ENCODE measurements at places on chromosomes 16 and 17. TPM values are rescaled to one million over a fixed set of nuclear protein-coding genes. Genes with fewer than 3 reads are reported as not detected.

DNA sequence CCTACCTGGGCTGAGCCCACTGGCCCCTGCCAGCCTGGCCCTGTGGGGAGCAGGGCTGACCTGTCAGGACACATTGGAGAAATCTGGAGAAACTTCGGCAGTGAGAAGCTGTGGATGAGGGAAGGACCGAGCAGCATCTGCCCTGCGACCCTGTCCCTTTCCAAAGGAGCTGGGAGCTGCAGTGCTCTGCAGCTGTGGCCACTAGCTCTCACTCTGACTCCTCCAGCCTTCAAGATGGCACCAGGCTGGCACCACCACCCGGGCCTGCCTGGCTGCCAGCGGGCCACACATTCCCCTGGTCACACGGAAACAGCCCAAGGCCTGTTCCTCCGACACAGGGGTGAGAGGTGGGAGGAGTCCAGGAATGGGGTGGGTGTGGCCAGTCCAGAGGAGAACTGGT, 30.1 kb downstream of the CD300LG start:
- no peak for DNase-seq

DNA sequence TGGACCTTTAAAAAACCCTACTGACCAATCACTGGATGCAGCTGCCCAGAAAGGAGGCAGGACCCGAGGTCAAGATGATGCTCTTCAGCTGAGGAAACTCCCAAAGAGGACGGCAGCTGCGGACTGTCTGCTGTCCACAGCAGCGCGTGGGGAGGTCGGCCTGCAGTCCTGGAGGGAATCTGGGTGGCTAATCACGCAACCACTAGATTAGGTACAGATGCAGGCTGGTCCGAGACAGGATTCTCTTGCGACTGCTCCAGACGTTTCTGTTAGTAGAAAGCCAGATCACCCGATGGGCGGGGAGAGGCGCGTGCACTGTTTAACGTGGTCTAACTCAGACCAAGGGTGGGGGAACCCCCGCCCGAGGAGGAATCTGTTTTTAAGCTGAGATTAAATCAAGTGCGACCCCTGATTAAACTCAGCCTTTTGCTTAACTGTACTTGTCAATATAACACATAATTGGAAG, 8.8 kb downstream of the CTRB2 start:
- no peak for DNase-seq

GRCh38 chr16:9903-10665, 43.3 kb downstream of the POLR3K start:
- DNase-seq: no peak

- DNase-seq: peak; percentile 59
Measured at GRCh38 chr17:20066253-20066652, 57.1 kb downstream of the SPECC1 start.

DNA sequence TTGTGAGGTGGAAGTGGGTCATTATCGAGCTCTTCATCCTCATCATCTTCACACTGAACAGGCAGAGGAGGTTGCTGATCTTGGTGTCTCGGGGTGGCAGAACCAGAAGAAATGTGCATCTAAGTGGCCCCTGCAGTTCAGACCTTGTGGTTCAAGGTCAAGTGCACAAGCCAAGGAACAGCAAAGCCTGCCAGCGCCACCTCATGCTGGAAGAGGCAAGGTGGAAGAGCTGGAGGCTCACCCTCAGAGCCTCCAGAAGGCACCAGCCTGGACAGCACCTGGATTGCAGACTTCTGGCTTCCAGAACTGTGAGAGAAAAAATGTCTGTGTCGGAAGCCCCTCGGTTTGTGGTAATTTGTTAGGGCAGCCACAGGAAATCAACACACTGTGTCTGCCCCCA, 32.7 kb downstream of the IFT140 start:
- no peak for DNase-seq

DNA sequence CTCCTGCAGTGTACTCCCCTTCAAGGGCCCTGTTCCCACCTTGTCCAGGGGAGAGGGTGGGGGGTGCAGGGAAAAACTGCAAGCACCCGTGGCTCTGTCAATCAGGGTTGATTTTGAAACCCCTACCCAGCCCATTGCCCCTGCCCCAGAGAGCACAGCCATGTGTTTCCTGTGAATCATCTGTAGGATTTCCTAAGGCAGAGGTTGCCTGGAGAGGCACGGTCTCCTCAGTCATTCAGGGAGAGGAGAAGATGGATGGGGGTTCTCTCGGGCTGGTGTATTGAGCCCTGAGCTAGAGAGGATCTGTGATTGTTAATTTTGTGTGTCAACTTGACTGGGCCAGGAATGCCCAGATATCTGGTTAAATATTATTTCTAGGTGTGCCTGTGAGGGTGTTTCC, 3.5 kb upstream of the AGRP start:
- no peak for DNase-seq

GRCh38 chr17:79116575-79117368, 42.1 kb downstream of the ENGASE start:
- DNase-seq: no peak

DNA sequence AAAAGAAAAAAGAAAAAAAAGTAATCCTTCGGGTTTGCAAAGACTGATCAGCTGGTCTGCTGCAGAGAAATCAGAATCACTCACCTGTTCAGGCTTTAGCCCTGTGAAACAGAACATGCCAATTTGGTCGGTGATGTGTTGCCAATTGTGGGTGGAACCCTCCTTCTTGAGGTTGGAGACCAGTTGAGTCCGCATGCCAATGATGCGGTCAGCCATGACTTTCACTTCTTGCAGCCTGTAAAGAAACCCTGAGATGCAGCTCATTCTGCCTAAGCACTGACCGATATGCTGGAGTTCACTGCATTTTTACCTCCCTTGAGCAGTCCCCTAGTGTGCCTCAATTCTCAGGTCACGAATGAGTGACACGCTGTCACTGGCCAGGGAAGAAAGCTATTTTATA, 24.8 kb upstream of the SLC38A7 start:
- peak; percentile 87 for DNase-seq

DNA sequence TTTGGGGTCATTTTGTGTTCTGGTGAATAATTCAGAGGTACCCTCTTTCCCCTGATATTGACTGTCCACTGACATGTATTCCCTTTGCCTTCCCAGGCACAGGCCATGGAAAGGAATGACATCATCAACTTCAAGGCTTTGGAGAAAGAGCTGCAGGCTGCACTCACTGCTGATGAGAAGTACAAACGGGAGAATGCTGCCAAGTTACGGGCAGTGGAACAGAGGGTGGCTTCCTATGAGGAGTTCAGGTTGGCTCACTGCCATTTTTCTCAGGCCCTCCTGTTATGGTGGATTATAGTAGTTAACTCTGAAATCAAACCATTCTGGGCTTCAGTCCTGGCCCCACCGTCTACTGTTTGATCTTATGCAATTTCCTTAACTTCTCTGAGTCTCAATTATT, 1.6 kb upstream of the EFTUD2 start:
- peak; percentile 52 for DNase-seq

DNA sequence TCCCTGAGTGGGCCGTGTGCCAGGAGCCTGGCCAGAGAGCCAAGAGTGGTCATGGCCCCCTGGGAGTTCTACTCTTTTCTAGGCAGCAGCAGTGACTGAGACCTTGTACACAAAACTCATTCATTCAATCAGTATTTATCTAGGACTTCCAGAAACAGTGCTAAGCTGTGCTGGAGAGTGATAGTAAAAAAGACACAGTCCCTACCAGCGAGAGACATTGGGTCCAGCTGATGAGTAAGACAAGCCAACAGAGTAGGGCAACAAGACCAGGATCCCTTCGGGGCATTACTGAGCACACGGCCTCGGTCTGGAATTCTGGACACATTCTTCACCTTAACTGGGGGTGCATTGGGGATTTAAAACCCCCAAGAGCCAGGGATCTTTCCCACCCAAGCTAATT, 20.2 kb downstream of the CBX4 start:
- DNase-seq: no peak

DNA sequence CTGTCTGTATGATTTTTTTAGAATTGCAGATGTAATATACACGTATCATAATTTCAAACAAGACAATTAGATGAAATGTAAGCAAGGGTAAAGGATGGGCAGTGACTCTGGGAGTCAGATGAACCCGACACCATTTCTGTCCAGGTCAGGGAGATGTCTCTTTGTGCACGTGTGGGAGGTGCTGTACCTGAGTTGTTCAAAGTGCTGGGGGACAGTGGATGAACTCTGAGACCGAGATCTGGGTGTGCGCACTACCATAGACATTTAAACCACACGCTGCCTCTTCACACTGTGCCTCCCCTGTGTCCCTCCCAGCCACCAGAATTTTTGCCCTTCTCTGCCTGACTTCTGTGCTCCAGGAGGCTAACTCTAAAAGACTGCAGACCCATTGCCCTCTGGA, 5.9 kb upstream of the RGS9 start:
- DNase-seq: no peak

GRCh38 chr17:77435272-77436057, 294.7 kb downstream of the SEC14L1 start:
- no peak for DNase-seq

- DNase-seq: no peak
Measured at GRCh38 chr17:73104450-73104849, 12.0 kb upstream of the SLC39A11 start.

The GRIN2A gene
- not detected for total RNA-seq

The TP53TG3 gene
- total RNA-seq: not detected

The KRTAP4-3 gene
- not detected for total RNA-seq

Data from epithelial cell of proximal tubule (primary cell).